ENCODE measurements at places on chromosomes 5 and 9. TPM values are rescaled to one million over a fixed set of nuclear protein-coding genes. Genes with fewer than 3 reads are reported as not detected.

- no peaks in the 10 kb centered on the region for H3K27me3 ChIP-seq
- no peak overlapping the region for H3K27ac ChIP-seq
- no peak overlapping the region for H3K4me3 ChIP-seq
- H3K36me3 ChIP-seq: no peaks in the 10 kb centered on the region
Observed at GRCh38 chr5:143054480-143054941, 284.3 kb downstream of the ARHGAP26 start.

FBP2 gene
- not detected for total RNA-seq

KCNIP1 gene
- 1.4 TPM for total RNA-seq

ZNF367 gene
- total RNA-seq: 0.28 TPM

Data from sigmoid colon (tissue), 7 donors.